ENCODE measurements at places on chromosomes 2 and 18. TPM values are rescaled to one million over a fixed set of nuclear protein-coding genes. Genes with fewer than 3 reads are reported as not detected.

DNA sequence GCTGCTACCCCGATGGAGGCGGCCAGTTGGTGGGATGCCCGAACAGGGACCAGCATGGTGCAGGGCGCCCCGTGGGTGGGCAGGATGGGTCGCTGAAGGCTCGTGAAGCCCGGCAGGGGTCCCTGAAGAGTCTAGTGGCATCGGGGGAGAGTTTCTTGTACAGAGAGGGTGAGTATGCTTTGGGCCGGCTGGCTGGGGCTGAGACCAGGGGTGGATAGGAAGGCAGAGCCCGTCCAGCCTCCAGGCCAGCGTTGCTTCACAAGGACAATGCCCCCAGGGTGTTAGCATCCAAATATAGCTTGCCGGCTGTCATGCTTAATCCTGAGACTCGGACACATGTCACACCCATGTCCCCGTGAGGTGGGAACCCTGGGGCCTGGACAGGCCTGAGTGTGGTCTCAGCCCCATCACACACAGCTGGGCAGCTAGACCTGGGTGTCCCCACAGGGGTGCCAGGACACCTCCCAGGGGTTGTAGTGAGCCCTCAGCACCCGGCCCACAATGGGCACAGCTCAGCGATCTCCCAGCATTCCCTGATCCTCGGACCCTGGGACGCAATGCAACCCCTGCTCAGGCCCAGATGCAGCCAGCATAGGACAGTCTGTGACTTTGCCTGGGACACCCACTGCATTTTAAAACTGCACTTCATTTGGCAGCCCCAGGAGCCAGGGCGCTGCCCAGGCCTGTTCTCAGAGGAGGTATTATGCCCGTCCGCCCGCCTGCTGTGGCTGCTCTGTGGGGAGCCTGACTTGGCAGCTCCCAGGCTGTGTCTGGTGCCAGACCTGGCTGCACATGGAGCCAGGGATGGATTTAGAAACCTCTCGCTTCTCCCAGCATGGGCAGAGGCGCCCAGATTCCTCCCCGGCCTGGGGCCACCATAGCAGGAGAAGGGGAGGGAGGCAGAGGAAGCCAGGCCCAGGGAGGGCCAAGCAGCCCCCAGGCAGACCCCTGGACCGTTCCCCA, 36.4 kb downstream of the RAMP1 start:
- no peak for DNase-seq

DNA sequence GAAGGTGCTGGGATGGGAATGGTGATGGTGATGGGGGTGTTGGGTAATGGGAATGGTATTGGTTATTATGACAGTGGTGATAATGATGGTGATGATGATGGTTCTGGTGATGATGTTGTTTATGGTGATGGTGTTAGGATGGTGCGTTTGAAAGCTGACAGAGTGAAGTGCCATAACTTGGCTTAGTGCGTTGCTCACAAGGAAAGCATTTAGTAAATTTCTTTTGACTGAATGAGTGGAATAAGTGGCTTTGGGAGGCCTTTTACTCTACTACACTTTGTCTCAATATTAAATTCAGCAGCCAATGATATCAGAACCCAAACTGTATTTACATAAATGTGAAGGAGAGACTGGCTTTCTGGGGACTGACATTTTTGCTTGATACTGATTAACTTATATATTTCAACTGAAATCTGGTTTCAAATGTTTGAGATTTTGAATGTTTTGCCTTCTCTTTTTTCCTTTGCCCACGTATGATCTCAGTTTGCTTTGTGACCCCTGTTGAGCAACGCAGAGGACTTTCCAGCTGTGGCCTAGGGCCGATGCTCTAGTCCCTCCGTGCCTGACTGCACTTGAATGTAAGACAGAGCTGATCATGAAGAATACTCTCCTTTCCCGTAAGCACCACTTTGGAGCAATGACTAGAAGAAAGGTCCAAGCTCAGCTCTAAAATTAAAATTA, 128.5 kb upstream of the SH3BP4 start:
- no peak for DNase-seq

DNA sequence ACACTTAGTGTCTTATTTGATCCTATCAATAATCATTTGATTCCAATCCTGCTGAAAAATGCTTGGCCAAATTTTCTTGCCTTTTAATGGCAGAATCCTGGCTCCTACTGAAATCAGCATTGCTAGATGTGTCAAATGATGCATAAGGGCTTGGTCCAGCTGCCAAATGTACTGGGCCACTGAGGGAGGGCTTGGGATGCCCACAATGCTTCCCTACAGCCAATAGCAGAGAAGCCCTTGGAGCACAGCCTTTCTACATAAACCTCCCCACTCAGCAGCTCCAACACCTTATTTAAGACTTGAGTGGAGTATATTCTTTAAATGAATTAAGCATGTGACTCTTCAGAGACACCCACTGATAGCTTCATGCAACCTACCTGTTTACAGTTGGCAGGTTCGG, 3.6 kb downstream of the ALK start:
- no peak for DNase-seq

The CTLA4 gene
- 0.44 TPM for total RNA-seq
